ENCODE measurements at places on chromosomes 12 and 14.

- DNase-seq: no peak
Observed at GRCh38 chr12:98594050-98594835, 757 bp downstream of the SLC25A3 start.

GRCh38 chr12:19311165-19311564, 128.1 kb upstream of the AEBP2 start:
- no peak for DNase-seq

DNA sequence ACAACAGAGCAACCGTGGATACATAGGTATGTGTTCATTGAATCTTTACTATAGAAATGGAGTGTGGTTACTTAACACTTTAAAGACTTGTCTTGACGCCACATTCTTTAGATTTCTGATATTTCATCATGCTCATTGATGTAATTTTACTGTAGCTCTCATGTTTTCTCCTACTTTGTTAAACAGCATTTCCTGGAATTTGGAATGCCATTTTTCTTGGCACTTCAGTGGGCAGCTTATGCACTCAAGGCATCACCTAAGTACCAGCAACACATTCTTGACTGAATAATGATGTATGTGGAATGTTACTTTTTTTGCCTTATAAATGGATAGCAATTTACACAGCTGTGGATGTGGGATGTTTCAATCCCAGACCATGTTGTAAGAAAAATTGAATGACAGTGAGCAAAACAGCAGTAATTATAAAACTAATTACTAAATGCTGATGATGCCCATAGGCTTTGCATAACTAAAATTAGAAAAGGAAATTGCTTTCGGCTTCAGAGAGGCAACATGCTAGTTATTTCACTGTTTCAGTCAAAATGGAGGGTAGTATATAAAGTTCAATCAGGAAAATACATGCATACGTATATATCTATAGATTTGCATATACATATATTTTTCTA, 298.5 kb downstream of the NPAS3 start:
- DNase-seq: no peak

- DNase-seq: peak; percentile 43
Observed at GRCh38 chr14:51079489-51079888, 15.4 kb downstream of the TRIM9 start.

DNA sequence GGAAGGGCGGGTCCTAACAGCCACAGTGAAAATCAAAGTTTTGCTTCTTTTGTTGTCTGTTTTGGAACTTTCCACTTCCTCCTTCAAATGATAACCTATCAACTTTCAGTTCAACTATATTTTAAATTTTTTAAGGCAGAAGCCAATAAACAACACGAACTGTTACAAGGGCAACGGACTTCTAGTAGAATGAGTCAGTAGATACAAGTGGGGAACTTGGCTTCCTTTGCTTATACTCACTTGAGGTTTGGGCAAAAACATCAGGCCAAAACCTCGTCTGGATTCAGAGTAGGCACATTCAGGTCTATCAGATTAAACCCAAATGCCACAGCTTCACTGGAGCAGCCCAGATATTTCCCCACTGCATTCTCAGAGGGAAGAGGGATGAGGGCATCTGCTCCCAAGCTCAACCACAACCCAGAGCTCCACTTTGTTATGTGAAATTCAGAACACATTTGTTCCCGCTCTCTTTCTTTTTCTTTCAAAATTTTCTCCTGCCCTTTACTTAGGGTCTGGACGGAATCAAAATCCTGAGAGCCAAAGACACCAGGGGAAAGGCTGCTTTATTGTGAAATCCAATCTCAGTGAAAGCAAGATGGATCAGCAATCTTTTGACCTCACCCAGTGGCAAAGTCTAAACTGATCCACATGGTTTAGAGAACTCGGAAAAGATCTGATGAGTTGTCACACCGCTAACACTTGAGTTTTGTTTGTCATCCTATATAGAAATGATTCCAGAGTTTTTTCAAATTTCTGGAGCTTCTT, 152.5 kb upstream of the BTG1 start:
- DNase-seq: no peak

- DNase-seq: peak; percentile 58
Observed at GRCh38 chr14:99729991-99730875, 46.1 kb downstream of the CYP46A1 start.

DNA sequence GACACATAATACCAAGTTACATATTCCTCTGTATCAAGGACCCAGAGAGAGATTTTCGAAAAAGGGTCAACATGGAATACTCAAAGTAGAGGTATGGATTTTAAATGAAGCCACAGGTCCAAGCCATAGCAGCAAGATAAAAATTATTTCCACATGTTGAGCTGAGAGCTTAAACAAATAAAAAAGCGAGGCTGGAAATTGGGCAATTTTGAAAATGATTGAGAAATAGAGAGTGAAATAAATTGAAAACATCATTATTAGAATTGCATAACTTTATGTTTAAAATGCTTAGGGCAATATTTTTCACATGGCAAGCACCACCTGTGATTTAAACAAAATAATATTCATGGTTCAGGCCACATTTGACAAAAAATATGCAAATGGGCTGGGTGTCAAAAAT, 1251.0 kb upstream of the USP15 start:
- no peak for DNase-seq

DNA sequence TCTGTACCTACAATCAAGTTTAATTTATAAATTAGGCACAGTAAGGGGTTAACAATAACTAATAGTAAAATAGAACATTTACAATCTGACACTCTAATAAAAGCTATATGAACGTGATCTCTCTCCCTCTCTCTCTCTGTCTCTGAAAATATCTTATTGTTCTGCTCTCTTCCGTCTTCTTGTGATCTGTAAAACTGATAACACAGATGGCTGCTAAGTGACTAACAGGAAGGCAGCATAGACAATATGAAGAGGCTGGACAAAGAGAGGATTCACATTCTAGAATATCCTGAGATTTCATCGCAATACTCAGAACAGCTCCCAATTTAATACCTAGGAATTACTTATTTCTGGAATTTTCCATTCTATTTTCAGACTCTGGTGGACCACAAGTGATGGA, 827.2 kb downstream of the FLRT2 start:
- no peak for DNase-seq

DNA sequence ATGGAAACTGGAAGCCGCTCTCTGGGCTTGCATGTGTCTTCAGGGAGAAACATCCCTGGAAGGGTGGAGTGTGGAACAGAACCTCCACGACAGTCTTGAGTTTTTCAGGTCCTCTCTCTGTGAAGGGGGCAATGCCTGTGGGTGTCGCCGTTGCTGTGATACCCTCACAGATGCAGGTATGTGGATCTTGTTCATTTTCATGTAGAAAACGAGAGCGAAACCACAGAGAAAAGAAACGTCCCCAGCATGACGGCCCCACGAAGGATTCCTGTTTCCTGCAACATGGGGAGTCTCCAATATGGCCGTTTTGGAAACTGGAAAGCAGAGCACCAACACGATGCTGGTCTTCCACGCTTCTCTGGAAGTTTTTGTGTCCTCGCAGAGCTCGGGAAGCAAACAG, 187.9 kb downstream of the ALG10 start:
- DNase-seq: no peak

GRCh38 chr14:64467101-64467500, 1.8 kb downstream of the AKAP5 start:
- DNase-seq: no peak

- DNase-seq: no peak
Observed at GRCh38 chr12:130138478-130138877, 23.8 kb upstream of the FZD10 start.

GRCh38 chr14:99035712-99036610, 236.0 kb downstream of the BCL11B start:
- DNase-seq: no peak

GRCh38 chr14:68695326-68695768, 97.5 kb downstream of the ZFP36L1 start:
- no peak for DNase-seq

DNA sequence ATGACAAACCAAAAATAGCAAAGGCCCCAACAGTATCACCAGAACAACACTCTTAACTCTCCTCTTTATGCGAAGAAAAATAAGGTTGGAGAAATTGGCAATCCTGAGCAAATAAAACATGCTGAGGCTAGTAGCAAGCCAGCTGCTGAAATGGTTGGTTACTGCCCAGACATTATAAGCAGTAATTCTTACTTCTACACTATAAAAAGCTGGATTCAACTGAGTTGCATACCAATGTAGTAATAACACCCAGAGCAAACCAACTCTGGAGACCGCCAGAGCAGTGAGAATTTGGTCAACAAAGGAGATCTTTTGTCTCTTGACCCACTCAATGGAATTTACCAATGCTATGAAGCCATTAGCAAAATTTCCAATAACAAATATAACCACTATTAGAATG, 628 bp downstream of the TAS2R30 start:
- no peak for DNase-seq

DNA sequence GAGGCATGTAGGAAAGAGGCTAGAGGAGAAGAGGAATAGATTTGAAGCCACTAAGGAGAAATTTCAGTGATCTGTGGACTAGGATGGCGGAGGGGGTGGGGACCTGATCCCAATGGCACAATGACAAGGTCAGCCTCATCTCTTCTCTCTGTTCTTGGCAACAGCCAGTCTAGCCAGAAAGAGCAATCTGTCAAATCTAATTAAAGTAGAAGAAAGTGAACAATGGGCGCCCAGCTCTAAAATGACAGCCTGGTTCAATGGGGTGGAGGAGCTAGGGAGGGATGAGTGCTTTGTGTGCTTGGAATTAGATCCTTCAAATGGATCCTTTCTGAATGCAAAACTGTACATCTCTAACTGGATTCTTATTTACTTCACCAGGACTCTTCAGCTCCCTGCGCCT, 37.2 kb upstream of the TUBA1C start:
- DNase-seq: no peak

GRCh38 chr12:9079883-9080675, 35.6 kb downstream of the A2M start:
- no peak for DNase-seq

DNA sequence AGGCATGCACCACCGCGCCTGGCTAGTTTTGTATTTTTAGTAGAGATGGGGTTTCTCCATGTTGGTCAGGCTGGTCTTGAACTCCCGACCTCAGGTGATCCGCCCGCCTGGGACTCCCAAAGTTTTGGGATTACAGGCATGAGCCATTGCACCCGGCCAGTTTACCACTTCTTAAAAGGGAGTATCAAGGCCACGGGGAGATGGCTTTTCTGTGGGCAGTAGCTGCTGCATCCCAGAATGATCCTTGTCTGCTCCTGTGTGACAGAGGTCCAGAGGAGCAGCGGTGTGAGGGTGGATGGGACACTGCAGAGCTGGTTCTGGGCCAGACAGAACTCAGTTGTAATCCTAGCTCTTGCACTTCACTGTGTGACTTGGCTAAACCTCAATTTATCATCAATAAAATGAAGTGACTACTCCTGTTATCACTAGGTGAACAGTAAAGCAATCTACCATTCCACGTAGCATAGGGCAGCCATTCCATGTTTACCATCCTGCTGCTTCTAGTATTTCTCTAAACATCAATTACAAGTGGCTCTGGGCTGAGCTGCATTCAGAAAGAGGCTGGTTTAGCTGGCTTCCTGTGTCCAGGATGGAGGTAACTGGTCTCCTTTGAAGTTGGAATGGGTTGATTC, 3.0 kb upstream of the NPFF start:
- no peak for DNase-seq

DNA sequence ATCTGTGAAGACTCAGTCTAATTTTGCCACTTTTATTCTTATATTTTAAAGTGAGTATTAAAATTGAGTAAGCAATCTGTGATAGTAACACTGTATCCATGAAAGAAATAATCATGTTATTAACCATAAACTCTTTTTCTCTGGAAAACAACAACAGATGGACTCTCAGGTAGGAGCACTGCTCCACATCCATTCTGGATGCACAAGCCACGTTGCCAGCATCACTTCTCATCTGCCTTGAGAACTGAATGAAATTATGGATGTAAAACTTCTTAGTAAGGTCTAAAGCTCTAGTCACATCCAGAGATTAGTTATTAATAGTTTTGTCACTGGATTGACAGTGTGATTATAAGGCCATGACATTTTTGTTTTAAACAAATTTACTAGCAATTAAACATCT, 489.1 kb upstream of the SYT1 start:
- DNase-seq: no peak

DNA sequence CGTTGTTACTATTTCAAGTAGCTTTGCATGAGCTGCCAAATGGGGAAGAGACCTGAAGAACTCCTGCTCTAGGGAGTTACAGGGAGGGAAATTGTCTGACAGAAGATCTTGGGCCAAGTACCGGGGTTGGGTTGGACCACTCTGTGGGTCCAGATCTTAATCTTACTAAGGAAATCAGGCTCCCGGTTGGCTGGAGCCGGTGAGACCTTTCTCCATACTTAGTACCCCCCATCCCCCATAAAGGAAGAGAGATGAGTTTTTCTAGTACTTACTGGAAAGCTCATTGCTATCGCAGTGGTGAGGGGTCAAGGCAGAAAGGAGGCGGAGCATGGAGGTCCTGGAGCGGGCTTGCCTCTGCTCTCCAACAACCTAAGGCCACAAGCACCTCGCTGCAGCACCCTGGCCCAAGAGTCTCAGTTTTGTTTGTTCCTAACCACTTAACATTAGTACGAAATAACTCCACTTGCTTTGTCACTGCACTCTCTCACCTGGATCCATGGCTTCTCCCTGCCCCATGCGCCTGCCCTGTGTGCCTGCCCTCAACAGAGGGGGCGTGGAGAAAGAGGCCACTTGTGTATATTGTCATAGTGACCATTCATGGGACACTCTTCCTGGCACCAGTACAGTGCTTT, 6.8 kb upstream of the UNC119B start:
- no peak for DNase-seq

All from NCI-H345 (cell line).